Activated CD4-positive, alpha-beta T cell treated with anti-CD3 and anti-CD28 coated beads, Interleukin-10, Interleukin-2, amounts not matched to agents 100 ng/mL and 50 ng/mL, durations not matched to agents 16 hours and 8 hours (primary cell): ENCODE measurements at places on chromosomes 4 and X.

DNA sequence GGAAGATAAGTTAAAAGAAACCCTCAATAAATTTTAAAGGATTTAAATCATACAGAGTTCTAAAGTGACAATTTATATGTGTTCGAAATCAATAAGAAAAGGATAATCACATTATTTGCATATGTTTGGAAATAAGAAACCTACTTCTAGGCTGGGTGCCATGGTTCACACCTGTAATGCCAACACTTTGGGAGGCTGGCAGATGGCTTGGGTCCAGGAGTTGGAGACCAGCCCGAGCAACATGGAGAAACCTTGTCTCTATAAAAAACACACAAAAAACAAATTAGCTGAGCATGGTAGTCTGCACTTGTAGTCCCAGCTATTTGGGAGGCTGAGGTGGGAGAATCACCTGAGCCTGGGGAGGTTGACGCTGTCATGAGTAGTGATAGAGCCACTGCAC, 8.1 kb upstream of the SAP30 start:
- no peak for DNase-seq

- DNase-seq = no peak
Measured at GRCh38 chrX:153646620-153647373, at the start of gene DUSP9. Gene DUSP9, plus strand, starts transcription at chrX:153647203. Its CDS starts 751 bp downstream, at chrX:153647954.

DNA sequence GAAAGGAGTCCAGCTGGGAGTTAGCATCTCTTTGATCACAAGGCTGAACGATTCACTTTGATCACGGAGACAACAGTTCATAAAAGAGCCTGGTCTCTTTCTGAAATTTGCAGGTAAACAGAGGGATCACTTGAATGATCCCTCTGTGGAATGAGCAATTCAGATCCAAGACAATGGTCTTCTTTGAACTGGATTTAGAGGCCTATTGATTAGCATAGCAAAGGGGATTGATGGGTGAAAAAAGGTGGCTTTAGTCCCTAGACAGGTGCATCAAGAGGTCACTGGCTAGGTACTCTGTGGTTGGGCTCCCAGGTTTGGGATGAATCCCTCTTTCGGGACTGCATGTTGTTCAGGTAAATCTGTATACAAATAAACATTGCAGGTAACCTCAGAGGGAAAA, 223.8 kb upstream of the TAPT1 start:
- no peak for DNase-seq

- no peak for DNase-seq
Measured at GRCh38 chrX:126165721-126166461, at the start of gene DCAF12L2. Gene DCAF12L2, minus strand, starts transcription at chrX:126166289. Its CDS starts 365 bp downstream, at chrX:126165924.

DNA sequence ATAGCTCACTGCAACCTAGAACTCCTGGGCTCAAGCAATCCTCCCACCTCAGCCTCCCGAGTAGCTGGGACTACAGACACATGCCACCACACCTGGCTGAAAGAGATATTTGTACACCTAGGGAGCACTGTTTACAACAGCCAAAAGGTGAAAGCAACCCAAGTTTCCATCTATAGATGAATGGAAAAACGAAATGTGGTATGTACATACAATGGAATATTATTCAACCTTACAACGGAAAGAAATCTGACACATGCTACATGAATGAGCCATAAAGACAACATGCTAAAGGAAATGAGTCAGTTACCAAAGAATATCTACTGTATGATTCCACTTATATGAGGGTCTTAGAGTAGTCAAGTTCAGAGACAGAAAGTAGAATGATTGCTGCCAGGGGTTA, 52.2 kb downstream of the ABCG2 start:
- DNase-seq = no peak

DNA sequence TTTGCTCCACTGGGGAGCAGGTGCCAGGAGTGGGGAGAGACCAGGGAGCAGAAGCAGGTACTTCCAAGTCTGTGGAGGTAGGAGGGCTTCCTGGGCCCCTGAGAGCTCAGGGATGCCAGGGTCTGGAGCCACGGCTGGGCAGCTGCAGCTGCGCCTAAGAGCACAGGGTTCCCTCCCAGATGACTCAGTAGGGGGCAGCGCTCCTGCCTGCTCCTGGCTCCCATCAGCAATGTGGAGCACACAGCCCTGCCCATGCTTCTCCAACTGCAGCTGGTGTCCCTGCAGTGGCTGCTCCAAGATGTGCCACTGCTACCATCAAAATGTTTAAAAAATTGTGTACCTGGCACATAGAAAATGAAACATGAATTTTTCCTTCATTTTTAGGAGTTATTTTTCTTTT, 1028.2 kb downstream of the PCDH7 start:
- DNase-seq = no peak

DNA sequence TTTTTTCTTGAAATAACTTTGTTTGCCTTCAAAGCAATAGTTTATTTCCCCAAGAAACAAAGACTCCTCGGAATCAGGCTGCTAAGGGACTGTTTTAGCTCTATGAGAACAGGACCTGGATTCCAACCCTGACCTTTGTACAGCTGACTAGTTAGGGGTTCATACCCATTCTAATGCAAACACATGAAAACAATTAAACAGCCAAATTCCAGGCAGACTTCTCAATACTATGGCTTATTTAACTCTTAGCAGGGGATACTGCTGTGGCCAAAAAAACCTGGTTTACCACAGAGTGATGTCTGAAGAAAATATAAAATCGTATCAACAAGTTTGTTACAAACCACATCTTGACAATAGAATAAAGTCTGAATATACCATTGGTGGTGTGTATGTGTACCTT, 129.6 kb upstream of the INTU start:
- no peak for DNase-seq

DNA sequence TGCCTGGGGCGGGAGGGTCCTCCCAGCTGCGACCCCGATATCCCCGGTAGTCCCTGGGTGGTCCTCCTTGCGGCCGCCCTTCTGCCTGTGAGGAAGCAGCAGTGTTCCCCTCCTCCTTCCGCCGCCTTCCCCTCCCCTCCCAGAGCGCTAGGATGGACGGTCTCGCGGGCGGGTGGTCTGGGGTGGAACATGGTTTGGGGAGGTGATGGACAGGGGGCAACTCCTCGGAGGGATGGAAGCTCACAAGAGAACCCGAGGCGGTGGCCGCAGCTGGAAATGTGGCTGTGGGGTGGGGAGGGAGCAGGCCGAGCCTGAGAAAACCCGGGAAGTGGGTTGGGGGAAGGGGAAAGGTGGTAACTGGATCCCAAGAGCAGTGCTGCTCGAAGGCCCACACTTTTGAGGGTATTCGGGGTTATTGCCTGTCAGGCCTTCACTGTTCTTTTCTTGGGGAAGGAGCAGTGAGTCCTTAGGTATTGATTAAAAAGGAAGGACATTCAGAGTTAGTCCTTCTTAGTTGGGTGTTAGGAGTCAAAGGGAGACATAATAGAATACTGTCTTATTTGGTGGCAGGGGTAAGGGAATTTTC, 581 bp downstream of the UBE2K start:
- DNase-seq = peak; percentile 45

DNA sequence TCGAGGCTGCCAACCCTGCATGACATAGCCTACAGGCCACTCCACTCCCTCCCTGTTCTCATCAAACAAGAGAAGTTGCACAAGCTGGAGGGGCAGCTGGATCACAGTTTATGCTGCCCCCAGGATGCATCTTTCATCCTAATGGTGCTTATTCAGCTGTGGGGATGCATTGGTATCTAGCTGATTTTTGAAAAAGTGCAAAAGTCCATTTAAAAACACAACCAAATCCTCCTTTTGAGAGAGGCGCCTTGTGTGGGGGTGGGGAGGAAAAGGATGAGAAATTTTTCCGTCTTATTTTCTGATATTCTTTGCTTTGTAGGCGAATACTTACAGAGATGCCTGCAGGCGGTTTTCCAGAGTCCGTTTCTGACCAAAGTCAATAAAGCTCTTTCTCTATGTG, 276.4 kb upstream of the BOD1L1 start:
- DNase-seq = no peak

GRCh38 chr4:108053251-108053711, 63.6 kb downstream of the HADH start:
- DNase-seq = no peak

DNA sequence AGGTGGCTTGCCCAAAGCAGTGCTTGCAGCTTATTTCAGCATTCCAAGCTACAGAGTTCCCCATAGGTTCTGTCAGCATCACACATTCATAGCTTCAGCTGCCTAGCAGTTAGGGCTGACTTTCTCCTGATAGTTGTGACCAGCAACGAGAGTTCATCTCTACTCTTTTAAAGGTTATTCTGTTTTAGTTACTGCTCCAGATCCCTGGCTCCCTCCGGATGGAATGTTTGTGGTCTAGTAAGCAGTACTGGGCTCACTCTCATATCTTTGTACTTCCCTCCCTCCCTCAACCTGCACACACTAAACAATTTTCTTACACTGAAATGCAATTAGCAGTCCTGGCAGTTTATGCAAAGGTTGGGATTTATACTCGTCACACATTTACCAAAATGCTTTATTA, 43.9 kb downstream of the PTTG2 start:
- no peak for DNase-seq

GRCh38 chrX:22660756-22661155, 339.0 kb upstream of the DDX53 start:
- DNase-seq = no peak

DNA sequence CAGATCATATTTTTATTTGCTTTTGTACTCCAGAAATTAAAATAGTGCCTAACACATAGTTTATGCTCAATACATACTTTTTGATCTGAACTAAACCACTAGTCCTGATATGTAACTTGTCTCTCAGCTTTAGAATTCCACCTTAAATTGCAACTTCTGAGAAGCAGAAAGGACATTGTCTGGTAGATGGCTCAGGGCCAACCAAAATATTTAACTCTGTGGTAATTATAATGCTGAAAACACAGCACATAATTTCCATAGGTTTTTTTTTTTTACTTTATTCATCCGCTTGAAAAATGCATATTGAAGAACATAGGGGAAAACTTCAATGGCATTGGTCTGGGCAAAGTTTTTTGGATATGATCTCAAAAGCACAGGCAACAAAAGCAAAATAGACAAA, 59.3 kb downstream of the AREG start:
- DNase-seq = no peak

DNA sequence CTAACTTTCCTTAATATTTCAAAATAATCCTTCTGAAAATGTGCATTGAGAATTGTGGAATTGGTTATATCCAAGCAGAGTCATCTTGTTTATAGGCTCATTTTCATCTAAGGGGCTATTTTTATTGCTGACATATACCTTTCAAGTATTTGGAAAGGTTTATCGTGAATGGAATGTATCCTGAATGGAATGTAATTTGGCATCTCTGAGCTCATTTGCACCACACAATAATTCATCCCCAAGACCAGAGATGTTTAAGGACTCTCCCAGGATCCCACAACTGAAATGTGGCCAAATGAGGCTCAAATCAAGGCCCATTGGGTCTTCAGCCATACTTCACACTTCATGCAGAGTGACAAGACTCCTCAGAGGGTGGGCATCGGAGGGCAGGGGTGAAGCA, 7.5 kb upstream of the SETD7 start:
- no peak for DNase-seq

DNA sequence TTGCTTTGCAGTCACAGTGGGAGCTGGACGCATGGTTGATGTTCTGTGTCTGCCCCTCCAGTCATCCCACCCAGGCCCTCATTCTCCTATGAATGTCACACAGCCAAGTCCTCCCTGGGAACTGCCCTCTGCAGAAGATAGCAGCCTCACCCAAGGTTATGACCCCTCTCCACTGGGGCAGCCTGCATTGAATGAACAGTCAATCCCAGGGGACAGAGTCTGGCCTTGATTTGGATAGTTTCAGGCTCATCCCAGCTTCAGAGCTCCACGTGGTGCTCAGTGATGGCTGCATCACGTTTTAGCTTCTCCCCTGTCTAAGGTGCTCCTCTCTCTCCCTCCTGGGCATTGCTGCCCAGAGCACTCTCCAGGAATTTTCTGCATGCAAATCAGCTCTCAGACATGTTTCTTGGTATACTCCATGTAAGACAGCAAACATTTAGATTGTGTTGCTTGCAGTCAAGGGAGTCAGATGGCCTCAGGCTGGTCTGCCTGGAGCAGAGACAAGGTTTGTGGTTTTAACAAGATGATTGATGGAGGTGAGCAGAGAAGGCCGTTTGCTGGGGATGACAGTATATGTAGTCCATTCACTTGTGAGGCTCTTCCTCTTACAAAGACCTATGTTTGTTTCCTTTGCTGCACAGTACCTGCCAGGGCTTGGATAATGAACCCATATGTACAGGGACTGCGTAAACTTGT, 56.1 kb upstream of the MSX1 start:
- DNase-seq = no peak

- no peak for DNase-seq
Measured at GRCh38 chr4:66014146-66014765, 344.0 kb upstream of the EPHA5 start.

- DNase-seq = peak; percentile 29
Measured at GRCh38 chr4:42995343-42995944, 102.9 kb downstream of the GRXCR1 start.

- DNase-seq = no peak
Measured at GRCh38 chr4:4989083-4989622, 30.1 kb downstream of the CYTL1 start.

DNA sequence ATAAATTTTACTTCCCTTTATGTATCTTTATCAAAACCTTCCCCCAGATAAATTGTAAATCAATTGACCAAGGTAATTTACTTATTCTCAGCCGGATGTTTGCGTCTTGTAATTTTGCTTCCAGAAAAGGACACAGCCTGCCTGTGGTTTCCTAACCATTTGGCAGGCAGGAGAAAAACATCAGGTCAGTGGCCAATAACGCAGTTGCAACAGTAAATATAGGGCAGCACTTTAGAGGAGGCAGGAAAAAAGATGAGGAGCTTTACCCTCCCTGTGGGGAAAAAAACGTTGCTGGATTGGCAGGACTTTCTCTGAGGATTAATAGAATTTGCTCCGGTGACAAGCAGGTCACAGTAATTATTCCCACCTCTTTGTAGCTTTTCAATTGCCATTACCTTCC, 2618.1 kb downstream of the ARAP2 start:
- no peak for DNase-seq

DNA sequence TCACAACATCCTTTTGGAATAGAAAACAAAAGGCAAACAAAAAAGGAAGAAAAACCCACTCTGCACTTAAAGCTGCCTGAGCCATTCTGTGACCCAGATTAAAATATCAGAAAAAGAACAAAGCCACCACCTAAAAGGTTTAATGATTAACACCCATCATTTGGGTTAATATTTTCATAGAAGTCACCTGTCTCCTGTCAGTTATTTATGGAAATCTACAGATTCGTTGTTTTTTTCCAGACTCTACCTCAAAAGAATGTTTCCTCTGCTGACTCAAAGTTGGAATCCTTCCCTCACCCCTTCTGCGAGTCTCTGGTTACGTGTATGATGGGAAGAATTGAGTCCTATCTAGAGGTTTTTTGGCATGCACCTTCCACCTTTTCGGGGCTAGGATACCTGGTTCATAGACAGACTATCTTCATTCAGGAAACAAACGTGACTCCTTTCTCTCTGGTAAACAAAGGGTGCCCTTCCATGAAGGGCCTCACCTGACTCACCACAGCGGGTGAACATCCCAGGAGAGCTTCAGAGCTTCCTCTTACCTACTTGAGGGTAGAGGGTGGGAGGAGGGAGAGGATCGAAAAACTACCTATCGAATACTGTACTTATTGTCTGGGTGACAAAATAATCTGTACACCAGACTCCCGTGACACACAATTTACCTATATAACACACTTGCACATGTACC, 19.6 kb upstream of the CA5B start:
- DNase-seq = no peak
